ENCODE measurements at places on chromosomes 2 and 18. TPM values are rescaled to one million over a fixed set of nuclear protein-coding genes. Genes with fewer than 3 reads are reported as not detected.
A peak's percentile ranks its signal among the peaks of the same experiment; 100 is the strongest.

The LYG2 gene
- polyA plus RNA-seq: not detected

The CRYBA2 gene
- polyA plus RNA-seq: not detected

The CRYGD gene
- not detected for polyA plus RNA-seq

GRCh38 chr2:95297639-95298395 is 670 bp downstream of the KCNIP3 start:
- H3K27ac ChIP-seq: no peak overlapping the region
- H3K4me3 ChIP-seq: no peak overlapping the region
- H3K36me3 ChIP-seq: no peaks in the 10 kb centered on the region
- H3K27me3 ChIP-seq: no peaks in the 10 kb centered on the region
- DNase-seq: no peak
- no peaks in the 10 kb centered on the region for H3K4me1 ChIP-seq

DNA sequence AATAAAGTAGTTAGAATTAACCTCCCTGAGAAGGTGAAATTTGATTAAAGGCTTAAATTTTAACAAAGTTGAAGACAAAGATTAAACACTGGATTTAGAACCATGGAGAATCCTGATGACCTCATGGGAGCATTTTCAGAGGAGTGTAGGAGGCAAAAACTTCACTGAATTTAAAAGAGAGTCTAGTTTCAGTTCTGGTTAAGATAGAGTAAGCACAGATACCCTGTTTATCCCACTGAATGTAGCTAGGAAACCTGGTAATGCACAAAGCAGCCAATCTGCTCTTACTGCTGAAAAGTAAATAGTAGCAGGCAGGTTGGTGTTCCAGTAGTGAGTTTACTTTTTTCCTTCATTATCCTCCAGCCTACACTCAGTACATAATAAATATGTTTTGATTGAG is 654.9 kb upstream of the SYT4 start:
- H3K27me3 ChIP-seq: no peaks in the 10 kb centered on the region
- no peak for DNase-seq
- no peak overlapping the region for H3K27ac ChIP-seq
- H3K36me3 ChIP-seq: no peaks in the 10 kb centered on the region
- H3K4me3 ChIP-seq: no peak overlapping the region

- H3K27ac ChIP-seq: no peak overlapping the region
- H3K36me3 ChIP-seq: no peaks in the 10 kb centered on the region
- peak; percentile 66 for DNase-seq
These were observed 96.7 kb downstream of the PXDN start for GRCh38 chr2:1647417-1648240.

DNA sequence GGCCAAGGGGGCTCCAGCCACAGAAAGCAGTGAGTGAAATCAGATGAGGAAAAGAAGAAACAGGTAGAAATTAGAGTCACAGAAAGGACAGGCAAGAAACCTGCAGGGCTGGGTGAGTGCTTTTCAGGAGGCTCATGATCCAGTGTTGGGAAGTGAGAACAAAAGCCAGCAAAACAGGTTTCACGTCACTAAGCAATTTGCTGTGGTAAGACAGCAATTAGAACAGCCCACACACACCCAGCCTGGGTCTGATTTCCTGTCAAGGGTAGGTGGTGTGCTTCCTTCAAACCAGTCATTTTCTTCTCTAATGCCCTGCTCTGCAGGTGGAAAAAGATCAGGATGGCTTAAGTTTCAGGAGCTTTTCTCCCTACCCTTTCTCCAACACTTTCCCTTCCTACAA is 52.9 kb upstream of the XDH start:
- H3K36me3 ChIP-seq: no peaks in the 10 kb centered on the region
- no peak overlapping the region for H3K4me3 ChIP-seq
- no peaks in the 10 kb centered on the region for H3K4me1 ChIP-seq
- no peak for DNase-seq
- peaks cover under 1% of the 10 kb centered on the region for H3K27me3 ChIP-seq

- H3K27me3 ChIP-seq: no peaks in the 10 kb centered on the region
- H3K4me1 ChIP-seq: no peaks in the 10 kb centered on the region
- no peak overlapping the region for H3K4me3 ChIP-seq
These were observed 147.2 kb upstream of the FAM98A start for GRCh38 chr2:33746208-33746800.

- no peak overlapping the region for H3K4me3 ChIP-seq
- H3K36me3 ChIP-seq: no peaks in the 10 kb centered on the region
- no peaks in the 10 kb centered on the region for H3K27me3 ChIP-seq
- no peak for DNase-seq
- no peak overlapping the region for H3K27ac ChIP-seq
These were observed 207.1 kb downstream of the TMX3 start for GRCh38 chr18:68507781-68508180.

DNA sequence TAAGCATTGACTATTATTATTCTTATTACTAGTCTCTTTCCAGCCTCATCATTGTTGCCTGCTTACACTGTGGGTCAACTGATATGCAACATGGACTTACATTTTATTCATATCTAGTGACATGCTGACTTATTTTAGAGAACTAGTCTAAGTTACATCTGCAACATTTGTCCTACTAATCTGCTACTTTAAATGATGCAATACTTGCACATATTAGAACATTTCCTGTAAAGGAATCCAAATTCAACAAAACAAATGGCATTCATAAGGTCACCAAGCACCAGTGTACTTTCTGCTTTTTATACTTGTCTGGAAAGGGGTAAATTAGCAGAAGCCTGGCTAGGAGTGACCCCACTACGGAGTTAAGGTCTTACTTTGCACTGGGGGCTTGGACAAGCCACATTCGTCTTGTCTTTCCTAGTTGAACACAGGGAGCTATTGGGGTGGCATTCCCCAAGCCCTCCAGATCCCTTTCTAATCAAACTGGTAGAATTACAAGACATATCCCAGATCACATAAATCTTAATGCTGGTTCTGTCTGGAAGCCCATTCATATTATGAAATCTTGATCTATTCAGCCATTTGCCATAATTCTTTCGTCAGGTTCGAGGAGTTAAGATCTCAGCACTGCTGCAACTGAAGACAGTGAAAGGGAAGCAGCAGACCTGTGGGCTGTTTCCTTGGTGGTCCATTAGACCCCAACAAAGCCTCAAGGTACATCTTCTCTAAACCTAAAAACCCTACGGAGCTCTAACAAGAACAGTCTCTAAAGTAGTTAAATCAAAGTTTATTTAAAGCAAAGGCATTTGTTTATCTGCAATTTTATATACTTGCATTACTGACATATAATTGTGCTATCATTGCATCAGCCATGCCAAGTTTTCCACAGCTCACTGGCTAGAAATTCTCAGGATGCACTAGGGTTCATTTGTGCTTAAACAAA is 49.9 kb upstream of the RTN4 start:
- H3K4me3 ChIP-seq: no peak overlapping the region
- DNase-seq: no peak
- H3K27ac ChIP-seq: peak overlapping the region; percentile 58
- H3K36me3 ChIP-seq: no peaks in the 10 kb centered on the region
- H3K27me3 ChIP-seq: no peaks in the 10 kb centered on the region
- peaks cover 43% of the 10 kb centered on the region for H3K4me1 ChIP-seq

GRCh38 chr2:42099438-42100173 is 51.8 kb downstream of the PKDCC start:
- peak overlapping the region; percentile 31 for H3K4me3 ChIP-seq
- H3K27ac ChIP-seq: peak overlapping the region; percentile 93
- DNase-seq: peak; percentile 77
- no peaks in the 10 kb centered on the region for H3K36me3 ChIP-seq

GRCh38 chr2:106972782-106973181 is 86.8 kb upstream of the ST6GAL2 start:
- no peaks in the 10 kb centered on the region for H3K36me3 ChIP-seq
- DNase-seq: no peak
- H3K4me3 ChIP-seq: no peak overlapping the region
- H3K27me3 ChIP-seq: no peaks in the 10 kb centered on the region
- no peak overlapping the region for H3K27ac ChIP-seq

Measured in spleen (tissue), 13 donors.